ENCODE measurements at places on chromosomes 4 and X.

GRCh38 chr4:103171006-103171405 is 27.1 kb downstream of the CENPE start:
- DNase-seq, result no peak

DNA sequence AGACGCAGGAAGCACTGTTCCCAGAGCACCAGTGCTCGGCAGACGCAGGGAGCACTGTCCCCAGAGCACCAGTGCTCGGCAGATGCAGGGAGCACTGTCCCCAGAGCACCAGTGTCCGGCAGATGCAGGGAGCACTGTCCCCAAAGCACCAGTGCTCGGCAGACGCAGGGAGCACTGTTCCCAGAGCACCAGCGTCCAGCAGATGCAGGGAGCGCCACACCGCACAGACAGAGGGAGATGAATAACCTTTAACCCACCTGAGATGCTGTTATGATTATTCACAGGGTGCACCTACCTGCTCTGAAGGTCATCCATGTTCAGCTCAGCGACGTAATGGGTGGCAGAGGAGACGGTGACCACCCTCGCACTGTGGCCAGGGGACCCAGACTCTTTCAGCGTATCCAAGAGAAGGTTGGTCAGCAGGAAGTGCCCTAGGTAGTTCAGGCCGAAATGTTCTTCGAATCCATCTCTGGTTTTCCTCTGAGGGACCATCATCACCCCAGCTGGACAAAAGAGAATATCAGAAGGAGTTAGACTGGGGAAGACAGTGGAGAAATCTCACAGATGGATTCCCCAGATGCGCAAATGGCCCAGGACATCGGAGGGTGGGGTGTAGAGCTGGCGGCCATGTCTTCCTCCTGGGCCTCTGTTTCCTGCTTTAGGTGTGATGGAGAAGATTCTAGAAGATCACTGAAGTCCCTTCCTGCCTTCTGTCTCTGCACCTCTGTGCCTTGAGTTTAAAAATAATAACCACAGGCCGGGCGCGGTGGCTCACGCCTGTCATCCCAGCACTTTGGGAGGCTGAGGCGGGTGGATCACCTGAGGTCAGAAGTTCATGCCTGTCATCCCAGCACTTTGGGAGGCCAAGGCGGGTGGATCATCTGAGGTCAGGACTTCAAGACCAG is 234.1 kb downstream of the DHRSX start:
- no peak for DNase-seq

DNA sequence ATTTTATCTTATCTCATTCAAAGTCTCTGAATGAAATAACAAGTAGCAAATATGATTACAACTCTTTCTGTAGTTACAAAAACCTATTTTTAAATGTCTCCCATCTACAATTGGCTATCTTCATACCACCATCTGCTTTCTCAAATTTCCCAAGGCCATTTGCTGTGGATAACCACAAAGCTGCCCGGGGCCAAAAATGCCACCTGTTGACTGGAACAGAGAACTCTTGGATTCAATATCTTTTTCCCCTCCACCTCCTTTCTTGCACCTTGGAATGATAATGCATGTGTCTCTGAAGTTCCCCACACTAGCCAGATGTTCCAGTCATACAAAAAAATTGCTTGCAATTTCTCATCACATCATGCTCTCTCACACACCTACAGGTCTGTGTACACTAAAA is 93.3 kb upstream of the SCML1 start:
- DNase-seq, result no peak

- no peak for DNase-seq
Measured at GRCh38 chr4:123093236-123093635, 170.8 kb upstream of the NUDT6 start.

DNA sequence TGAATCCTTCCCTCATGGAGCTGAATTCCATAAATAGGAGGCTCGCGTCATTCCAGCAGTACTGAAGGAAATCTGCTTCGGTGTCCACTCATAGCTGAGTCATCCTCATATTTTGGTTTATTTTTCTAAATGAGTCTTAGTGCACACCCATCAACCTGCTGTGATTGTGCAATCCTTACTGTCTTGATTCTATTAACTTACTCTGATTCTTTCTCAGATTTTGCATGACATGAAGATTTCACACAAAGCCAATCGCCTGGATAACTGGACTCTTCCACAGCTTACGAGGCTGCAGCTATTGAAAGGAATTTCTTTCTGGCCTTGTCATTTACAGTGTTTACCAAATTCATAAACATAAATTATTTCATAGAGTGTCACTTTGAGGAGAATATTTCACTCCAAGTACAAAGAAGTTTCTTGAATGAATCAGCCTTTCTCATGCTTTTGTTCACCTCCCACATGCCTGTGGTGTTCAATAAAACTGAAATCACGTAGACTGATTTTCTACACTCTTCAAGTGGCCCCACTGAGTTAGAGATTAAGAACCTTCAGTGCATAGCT is 207.6 kb upstream of the SLITRK2 start:
- DNase-seq, result no peak

DNA sequence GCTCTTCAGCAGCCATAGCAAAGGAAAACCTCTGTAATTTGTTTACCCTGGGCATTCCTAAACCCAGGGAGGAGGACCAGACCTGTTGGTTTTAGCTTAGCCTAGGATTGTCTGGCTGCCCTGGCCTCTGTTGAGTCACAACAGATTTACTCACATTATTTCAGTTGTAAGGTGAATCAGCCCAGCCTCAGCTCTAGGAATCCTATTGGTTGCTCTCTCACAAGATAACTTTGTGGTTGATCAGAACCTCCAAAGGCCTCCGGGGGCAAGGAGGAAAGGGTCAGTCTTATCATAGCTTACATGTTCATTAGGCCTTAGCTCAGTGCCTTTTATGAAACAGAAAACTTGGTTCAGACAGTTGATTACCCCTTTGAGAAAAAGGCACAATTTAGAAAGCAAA is 41.0 kb downstream of the PDK3 start:
- DNase-seq, result no peak

DNA sequence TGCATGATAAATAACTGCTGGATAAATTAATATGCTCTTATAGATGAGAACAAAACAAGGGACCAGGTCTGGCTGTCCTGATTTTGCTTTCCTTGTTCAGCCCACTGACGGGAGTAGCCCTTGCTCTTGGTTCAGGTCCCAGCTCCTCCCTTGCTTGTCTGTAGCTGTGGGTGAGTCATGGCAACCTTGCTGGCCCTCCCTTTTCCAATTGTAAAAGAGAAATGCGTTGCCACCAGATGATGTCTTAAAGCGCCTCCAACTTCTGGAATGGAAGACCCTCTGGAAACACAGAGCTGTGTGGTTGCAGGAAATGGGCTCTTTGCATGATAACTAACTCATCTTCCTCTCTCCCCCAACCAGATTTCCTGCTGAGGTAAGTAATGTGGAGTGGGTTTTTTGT is 171.4 kb downstream of the AASDH start:
- no peak for DNase-seq

DNA sequence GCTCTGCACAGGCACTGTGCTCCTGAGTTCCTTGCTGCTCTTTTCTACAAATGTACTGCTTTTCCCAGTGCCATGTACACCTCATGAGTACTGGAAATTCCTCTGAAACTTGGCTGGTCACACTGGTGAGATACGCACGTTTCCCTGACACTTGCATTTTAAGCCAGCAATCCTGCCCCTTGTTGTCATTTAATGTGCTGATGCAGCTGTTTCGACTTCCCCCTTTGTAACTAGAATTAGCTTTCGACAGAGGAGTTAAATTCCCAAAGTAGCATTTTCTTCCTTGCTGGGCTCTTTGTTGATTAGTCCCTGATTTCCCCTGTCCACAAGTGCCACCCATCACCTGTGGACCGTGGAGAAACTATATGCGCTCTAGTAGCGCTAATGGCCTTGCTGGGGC is 77.5 kb downstream of the IQCM start:
- no peak for DNase-seq

DNA sequence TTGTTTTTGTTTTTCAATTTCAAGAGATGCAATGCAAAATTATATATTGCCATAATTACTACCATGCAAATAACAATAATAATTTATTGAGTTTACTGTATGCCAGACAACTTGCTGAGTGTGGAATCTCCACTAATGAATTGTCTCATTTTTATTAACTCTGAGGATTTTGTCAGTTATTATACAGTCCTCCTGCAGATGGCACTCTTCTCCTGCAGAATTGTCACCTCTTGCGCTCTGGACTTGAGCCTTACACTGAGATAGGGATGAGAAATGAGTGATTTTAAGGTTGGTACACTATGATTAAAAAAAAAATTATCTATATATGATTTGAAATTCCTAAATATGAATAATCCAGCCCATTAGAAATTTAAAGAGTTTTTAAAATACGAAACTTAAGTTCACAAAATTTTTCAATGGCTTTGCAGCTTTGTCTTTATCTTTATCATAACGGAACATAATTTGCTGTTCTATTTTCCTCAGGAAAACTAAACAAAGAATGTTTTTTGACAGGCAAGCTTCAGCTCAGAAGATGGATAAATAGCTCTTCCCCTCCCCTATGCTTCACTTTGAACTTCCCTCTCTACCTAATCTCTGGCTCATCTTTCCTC is 12.7 kb upstream of the PAQR3 start:
- DNase-seq, result no peak

DNA sequence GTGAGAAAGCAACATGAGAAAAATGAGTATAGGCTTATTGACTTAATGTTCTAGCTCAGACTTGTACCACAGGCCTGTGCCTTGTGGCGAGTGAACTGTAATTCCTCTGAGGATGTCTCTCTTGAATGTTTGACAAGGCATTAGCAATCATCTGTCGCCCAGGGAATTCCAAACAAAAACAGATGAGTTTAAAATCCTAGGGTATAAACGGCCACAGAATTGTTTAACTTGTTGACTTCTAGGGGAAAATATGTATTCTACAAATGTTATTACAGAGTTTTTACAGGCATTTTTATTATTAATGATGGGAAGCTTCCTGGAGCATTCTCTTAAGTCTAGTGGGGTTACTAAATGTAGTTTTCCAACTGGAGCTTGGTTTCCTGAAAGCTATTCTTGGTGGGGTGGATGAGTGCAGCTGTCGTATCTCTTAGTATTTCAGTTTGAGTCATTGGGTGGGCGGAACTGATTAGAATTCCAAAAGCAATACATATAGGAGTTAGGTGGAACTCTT is 40.6 kb downstream of the ARHGAP10 start:
- no peak for DNase-seq

GRCh38 chrX:56728752-56729151 is 291 bp upstream of the NBDY start:
- DNase-seq, result no peak

GRCh38 chrX:53281321-53281822 is at the start of gene IQSEC2:
IQSEC2 (minus strand) TSS chrX:53281584.
- DNase-seq, result no peak

- no peak for DNase-seq
Measured at GRCh38 chrX:11789809-11790208, 31.8 kb downstream of the MSL3 start.

DNA sequence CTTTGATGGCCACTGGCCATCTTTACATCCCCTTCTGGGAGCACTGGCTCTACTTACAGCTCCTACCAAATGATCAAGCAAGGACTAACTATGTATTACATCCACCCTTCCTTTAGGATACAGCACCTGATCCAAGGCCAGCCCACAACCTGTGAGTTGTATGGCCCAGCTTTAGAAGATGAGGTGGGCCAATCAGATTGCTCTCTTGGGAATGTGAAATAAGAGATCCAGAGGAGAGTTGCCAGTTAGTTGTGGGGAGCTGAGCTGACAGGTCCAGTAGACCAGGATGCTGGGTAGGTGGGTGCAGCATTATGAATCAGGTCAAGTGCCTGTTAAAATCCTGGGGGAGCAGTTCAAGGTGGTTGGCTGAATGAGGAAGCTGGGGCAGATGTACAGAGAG is 111.5 kb downstream of the GNL3L start:
- DNase-seq, result no peak

- DNase-seq, result no peak
Measured at GRCh38 chr4:8394061-8394519, 46.4 kb downstream of the ACOX3 start.

DNA sequence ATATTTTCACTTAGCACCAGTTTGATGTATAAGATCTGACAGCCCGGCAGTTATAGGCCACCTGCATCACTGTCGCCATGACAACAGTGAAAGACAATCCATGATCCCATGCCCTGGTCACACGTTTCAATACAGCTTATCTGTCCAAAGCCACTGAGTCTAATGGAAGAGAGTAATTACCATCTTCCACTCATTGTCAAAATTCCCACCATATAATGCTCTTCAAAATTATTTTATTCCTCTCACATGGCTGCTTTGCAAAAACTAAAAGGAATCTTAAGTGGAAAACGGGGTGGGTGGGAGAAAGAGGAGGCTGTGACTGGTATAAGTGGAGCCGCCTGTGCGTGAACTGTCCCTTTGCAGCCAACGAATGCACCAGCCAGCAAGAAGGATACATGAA is 44.2 kb downstream of the MAML3 start:
- no peak for DNase-seq

DNA sequence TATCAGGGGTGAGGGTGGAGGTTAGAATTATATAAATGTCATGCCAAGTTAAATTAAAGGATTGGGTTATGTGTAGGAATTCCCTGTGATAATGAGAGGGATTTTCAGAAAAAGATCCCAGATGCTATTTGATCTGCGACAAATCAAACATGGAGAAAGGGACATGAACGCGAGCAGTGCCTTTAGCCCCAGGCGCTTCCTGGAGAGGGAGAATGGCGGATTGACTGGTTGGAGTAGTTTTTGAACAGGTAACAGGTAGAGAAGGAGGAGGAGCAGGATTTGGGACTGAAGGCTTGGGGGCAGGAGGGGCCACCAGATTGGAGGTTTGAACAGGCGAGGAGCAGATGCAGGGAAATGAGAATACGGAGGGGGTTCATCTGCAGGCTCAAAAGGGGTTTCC is 67.1 kb downstream of the LRP2BP start:
- no peak for DNase-seq

- no peak for DNase-seq
Measured at GRCh38 chr4:149676076-149676475, 139.6 kb downstream of the IQCM start.

GRCh38 chr4:8543623-8544022 is 36.6 kb upstream of the GPR78 start:
- no peak for DNase-seq

GRCh38 chr4:8067274-8067936 is 91.2 kb downstream of the ABLIM2 start:
- DNase-seq, result no peak

- no peak for DNase-seq
Measured at GRCh38 chr4:30756553-30756952, 36.4 kb downstream of the PCDH7 start.

DNA sequence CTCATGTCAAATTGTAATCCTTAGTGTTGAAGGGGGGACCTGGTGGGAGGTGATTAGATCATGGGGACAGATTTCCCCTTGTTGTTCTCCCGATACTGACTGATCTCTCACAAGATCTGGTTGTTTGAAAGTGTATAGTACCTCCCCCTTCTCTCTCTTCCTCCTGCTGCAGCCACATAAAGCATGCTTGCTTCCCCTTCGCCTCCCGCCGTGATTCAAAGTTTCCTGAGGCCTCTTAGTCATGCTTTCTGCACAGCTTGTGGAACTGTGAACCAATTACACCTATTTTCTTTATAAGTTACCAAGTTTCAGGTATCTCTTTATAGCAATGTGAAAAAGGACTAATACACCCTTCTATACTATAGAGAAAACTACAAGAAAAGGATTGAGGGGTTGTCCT is 1170.5 kb upstream of the AGA start:
- DNase-seq, result no peak

- DNase-seq, result no peak
Measured at GRCh38 chrX:2283111-2283859, 217.5 kb downstream of the DHRSX start.

- DNase-seq, result no peak
Measured at GRCh38 chr4:6352031-6352692, 82.5 kb downstream of the WFS1 start.

- no peak for DNase-seq
Measured at GRCh38 chr4:155666344-155667221, at the start of gene GUCY1A1. GUCY1A1 (plus strand) TSS chr4:155666848; CDS start chr4:155696868, 30,020 bp downstream.

- no peak for DNase-seq
Measured at GRCh38 chr4:158020176-158020575, 152.6 kb downstream of the GASK1B start.

All from T-helper 17 cell (primary cell).